ENCODE measurements at places on chromosomes 4 and X. TPM values are rescaled to one million over a fixed set of nuclear protein-coding genes. Genes with fewer than 3 reads are reported as not detected.

Gene PHEX
- total RNA-seq: 0.25 TPM

DNA sequence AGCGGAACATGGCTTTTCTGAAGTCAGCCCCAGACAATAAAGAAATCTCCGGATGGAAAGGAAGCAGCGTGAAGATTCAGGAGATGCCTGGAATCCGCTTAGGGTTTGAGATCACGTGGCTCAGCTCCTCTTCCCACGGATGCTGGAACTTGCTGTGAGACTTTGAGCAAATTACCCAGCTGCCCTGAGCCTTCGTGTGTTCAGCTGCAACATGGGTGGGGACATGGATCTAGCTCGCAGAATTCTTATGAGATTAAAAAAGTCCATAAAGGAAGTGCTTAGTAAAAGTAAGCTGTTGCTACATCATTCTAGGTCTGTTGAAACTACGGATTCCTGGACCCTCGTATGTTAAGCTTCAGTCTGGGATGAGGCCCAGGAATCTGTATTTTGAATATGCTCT lies 55.7 kb upstream of the STIM2 start:
- no peak for DNase-seq

GRCh38 chr4:15341733-15342300 lies 86.0 kb upstream of the C1QTNF7 start:
- peak; percentile 69 for DNase-seq

DNA sequence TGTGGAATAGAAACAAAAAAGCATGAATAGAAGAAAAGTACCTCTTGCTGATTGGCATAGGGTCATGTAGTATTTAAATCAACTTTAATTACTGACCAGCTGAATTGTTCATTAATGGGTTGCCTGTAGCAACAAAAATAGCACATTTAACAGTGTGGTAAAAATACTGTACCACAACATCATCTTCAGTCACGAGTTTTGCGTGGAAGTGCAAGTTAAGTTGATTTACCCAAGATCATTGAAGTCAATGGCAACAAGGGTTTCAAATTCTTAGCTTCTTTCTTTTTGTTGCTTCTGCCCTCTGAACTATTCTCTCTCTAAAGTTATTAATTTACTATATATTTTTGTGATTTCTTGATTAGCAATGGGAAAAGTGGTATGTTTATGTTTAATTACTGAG lies 526.6 kb downstream of the C4orf33 start:
- DNase-seq: no peak

- peak; percentile 72 for DNase-seq
Observed at GRCh38 chr4:102439236-102439614, 61.9 kb upstream of the NFKB1 start.

Gene SPATA4
- total RNA-seq: 1.2 TPM

- no peak for DNase-seq
Observed at GRCh38 chrX:936979-937769, 275.3 kb downstream of the CRLF2 start.

- no peak for DNase-seq
Observed at GRCh38 chr4:174141876-174142275, 141.6 kb downstream of the FBXO8 start.

Gene CSAG3
- not detected for total RNA-seq

Gene TIGD4
- total RNA-seq: 1.1 TPM

- no peak for DNase-seq
Observed at GRCh38 chrX:149845385-149845784, 35.6 kb upstream of the MAGEA8 start.

DNA sequence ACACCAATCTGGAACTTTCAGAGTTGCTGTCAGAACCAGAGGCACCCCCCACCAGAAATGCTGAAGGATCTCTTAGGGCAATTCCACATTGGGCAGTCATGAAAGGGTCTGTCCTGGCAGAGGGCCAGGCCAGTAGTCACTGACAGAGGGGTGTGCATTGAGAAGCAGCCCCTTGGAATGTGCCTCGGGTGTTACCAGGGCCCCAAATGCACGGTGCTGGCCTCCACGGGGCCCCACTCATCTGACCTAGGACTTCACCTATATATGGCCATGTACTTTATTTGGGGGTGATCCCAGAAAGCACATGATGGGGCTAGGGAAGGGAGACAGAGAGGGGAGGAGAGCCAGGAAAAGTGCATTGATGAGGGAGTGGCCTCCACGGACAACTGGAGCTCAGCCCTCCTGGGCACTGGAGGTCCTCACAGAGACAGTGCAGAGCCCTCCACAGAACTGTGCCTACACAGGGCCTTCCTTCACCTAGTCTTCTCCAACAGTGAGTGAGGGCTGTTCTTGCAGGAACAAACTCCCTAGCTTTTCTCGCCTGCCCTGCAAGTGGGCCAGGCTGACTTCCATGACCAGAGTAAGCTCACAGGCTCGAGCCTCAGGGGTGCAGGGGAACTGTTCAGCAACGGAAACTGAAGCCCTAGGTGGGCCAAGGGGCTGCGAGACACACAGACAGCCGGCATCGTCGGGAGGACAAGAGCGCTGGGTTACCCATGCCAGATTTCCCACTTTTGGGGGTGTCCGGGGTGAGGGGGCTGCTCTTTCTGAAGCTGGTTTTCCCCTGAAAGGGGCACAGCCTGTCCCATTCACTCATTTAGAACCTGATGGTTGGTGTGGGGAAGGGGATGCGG lies 136.2 kb downstream of the HMX1 start:
- no peak for DNase-seq

GRCh38 chrX:147917700-147918695 lies 6.3 kb downstream of the FMR1 start:
- DNase-seq: no peak

Gene SSX5
- total RNA-seq: not detected

Gene PAGE1
- total RNA-seq: not detected

GRCh38 chr4:92714640-92715039 lies 410.9 kb downstream of the GRID2 start:
- no peak for DNase-seq

- no peak for DNase-seq
Observed at GRCh38 chr4:37993806-37994205, 33.6 kb downstream of the PTTG2 start.

Gene AADAT
- 2.6 TPM for total RNA-seq

- DNase-seq: no peak
Observed at GRCh38 chr4:113407409-113407808, 354.1 kb downstream of the CAMK2D start.

DNA sequence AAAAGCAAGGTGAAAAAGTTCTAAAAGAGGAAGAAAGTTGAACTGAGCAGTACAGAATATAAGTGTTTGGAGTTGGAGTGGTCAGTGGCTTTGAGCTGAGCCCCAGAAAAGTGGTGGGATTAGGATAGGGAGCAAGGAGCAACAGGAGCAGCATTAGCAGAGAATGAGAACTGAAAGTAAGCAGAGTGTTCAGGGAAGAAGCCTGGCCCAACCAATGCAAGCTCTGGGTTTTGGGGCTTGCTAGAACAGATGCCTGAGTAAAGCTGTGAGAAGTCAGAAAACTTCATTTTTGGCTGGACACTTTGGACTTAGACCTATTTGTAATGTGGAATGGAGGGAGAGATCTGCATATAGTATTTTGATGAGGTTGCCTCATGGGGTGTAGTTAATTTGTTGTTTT lies 17.8 kb downstream of the JADE1 start:
- DNase-seq: no peak

Gene TMEM150C
- 7.7 TPM for total RNA-seq

GRCh38 chr4:98289375-98289774 lies 28.2 kb downstream of the RAP1GDS1 start:
- no peak for DNase-seq

GRCh38 chr4:48116582-48116981 lies 17.5 kb downstream of the TXK start:
- no peak for DNase-seq

DNA sequence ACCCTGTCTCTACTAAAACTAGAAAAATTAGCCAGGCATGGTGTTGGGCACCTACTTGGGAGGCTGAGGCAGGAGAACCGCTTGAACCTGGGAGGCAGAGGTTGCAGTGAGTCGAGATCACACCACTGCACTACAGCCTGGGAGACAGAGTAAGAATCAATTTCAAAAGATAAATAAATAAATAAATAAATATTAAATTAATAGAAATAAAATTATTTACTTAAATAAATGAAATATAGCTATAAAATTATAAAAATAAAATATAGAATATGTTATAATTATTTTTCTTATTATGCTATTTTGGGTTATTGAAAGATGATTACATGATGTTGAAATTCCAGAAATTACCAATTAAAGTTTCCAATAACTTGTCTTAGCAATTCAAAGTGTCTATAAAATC lies 1029.8 kb upstream of the AGA start:
- no peak for DNase-seq

DNA sequence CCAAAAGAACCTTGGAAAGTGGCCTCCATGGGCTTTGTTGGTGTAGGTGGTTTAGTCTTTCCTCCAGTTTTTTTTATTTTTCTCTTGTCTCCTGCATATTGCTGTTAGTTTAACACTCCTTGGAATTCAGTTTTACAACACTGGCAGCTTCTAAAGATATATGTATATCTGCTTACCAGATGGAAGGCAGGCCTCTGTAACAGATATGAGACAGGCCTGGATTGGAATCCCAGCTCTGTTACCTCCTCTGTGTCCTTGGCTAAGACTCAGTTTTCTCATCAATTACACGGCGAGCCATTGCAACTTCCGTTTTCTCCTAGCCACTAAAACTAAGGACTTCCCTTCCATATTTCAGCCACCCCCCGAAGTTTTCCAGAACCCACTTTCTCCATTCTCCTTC lies 133.4 kb upstream of the SMAD1 start:
- DNase-seq: no peak

Gene PPARGC1A
- 80.8 TPM for total RNA-seq

DNA sequence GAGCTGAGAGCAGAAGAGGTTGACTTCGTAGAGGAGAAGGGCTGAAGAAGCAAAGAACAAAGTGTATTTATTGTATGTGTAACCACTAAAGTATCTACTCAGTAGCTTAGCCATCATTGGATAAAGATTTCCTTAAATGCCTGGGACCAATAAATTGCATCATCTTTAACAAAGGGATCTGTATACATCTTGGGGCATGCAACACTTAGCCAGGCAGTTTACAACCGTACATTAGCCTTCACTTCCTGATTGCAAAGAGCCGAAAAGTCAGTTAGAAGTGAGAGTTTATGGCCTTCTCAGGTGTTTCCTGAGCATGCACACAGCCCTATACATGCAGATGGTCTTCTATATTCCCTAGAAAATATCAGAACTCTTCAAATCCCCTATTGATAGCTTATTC lies 68.0 kb upstream of the MAGED1 start:
- DNase-seq: no peak

Gene FGA
- 6.1 TPM for total RNA-seq

DNA sequence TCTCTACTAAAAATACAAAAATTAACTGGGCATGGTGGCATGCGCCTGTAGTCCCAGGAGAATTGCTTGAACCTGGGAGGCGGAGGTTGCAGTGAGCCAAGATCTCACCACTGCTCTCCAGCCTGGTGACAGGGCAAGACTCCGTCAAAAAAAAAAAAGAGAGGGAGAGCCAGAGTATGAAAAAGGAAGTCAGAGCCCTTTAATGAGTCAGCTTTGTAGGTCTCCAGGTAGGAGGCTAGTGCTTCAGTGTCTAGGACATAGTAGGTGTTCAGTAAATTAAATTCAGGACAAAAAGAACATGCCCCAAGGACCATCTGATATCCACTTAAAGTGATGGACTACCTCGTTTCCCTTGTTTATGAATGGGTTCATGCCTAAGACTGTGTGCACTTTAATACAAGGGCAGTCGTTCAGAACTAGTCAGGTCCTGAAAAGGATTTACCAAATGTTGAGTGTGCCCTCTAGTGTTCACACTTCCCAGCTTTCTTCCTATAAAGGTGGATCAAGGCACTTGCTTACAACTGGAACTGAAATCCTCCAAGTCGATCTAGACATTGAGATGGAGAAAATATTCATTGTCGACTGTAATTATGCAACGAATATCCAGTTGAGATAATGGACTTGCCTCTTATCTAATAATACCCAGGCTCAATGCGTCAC lies 29.0 kb downstream of the F9 start:
- no peak for DNase-seq

- DNase-seq: peak; percentile 60
Observed at GRCh38 chr4:1490654-1491327, 84.5 kb upstream of the NKX1-1 start.

Gene NIPAL1
- total RNA-seq: 6.9 TPM

GRCh38 chr4:98081936-98082335 lies 61.3 kb downstream of the STPG2 start:
- no peak for DNase-seq

DNA sequence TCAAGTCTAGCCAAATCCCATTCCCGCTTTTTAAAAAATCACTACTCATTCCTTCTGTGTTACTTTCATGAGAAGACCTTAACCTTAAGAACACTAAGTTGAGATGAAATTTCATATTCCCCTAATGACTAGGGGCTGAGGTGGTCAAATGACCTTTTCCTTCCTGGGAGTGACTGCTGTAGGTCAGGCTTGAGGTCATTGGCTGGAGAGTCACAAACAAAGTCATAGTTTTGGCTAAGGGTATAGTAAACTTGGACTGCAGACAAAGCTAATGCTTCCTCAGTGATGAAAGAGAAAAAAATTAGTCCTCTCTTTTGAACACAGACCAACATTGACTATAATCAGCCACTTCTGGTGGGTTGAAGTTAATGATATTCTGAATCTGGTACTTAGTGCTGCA lies 16.0 kb upstream of the FGF2 start:
- no peak for DNase-seq

GRCh38 chrX:143873343-143873742 lies 10.5 kb upstream of the UBE2NL start:
- no peak for DNase-seq

DNA sequence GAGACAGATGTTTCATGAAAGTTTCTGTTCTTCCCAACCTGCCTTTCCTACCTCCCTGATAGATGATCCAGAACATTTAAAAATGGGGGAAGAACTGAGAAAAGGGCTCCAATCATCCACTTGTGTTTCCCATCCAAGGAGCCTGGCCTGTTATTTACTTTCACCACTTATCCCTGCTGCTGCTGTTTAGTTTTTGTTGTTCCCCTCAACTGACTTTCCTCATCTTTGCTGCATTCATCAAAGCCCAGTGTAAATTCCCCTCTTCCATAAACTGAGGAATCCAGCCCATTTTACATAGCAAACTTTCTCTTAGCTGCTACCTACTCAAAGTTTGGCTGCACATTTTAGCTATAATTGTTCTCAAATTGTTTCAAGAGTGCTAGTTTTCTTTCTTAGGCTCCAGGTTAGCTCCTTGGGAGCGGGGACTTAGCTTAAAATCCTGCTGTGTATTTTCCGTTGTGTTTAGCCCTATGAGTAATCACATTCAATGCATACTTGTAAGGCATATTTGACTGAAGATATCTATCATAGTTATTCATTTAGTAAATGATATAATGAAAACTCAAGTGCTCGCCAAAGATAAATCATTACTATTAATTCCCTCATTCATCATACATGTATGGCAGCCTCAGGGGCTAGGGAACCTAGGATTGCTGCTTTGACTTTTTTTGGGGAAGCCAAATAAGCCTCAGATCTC lies 1.4 kb upstream of the PTPN13 start:
- peak; percentile 23 for DNase-seq

Gene GRID2
- total RNA-seq: 0.19 TPM

All from kidney (tissue), 22 donors.